ENCODE measurements at places on chromosomes 7 and 10.

- peak; percentile 35 for DNase-seq
These were observed 25.3 kb upstream of the C10orf95 start for GRCh38 chr10:102476466-102477141.

DNA sequence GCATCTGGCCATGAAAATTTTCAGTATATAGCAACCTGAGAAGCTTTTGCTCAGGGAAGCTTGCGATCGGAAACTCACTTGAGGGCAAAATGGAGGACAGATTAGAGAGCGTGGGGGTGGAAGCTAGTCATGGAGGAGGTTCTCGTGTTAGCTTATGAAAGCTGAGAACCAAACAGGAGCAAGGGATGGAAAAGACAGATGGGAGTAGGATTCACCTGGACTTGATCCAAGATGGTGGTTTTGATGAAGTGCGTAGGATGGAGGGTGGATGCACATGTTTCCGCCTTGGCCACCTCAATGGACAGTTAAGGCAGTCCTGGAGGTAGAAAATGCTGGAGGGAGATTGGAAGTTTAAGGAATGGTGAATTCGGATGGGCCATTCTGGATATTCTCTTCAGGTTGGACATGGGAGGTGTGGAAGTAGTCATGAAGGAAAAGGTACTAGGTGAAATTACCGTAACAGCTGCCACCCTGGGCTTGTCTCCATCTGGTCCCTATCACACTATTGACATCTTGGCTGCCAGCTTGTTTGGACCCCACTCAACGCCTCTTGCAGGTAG is 6.3 kb upstream of the C10orf95 start:
- DNase-seq, result no peak

GRCh38 chr10:117000580-117000979 is 4.4 kb downstream of the SHTN1 start:
- DNase-seq, result no peak

DNA sequence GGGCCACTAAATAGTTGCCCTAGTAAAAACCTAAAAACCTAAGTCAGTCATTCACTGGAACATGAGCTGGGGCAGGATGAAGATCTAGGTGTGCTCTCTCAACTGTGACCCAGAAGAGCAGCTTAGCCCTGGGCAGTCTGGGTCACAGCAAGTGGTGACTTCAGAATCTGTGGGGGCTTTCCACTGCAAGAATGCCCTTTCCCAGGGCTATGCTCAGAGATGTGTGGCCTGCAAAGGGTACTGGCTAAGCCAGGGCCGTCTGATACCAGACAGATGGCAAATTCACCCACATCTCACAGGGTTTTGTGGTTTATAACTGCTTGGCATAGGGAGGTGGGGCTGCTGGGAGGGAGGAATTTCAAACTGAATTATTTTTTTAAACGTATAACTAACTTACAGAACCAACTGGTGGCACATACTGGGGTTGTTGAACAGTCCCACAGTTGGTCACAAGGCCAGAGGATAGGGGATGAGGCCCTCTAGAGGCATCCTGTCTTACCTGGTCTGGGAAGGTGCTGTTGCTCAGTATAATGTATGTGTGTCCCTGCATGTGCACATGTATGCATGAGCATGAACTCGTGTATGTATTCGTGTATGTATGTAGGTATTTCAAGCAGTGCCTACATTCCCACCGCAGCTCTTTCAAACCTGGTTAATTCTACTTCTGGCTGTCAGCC is 63.2 kb downstream of the PRPF18 start:
- no peak for DNase-seq

DNA sequence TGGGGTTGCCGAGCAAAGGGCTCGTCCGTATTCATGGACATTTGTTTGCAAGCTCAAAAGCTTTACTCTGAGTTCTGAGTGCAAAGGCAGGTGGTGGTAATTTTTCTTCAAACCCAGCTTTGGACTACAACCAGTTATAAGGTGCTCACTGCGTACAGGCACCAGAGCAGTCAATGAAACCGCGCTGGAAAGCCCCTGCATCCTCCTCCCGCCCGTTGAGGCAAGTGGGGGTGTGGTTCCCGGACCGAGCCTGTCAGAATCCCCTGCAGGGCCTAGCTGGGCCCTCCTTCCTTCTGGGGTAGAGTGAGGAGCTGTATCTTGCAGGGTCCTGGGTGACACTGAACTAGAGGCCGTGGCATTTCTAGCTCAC is 22.3 kb downstream of the AMZ1 start:
- DNase-seq, result no peak

- no peak for DNase-seq
These were observed 52.9 kb downstream of the CAMK2B start for GRCh38 chr7:44272456-44272855.

DNA sequence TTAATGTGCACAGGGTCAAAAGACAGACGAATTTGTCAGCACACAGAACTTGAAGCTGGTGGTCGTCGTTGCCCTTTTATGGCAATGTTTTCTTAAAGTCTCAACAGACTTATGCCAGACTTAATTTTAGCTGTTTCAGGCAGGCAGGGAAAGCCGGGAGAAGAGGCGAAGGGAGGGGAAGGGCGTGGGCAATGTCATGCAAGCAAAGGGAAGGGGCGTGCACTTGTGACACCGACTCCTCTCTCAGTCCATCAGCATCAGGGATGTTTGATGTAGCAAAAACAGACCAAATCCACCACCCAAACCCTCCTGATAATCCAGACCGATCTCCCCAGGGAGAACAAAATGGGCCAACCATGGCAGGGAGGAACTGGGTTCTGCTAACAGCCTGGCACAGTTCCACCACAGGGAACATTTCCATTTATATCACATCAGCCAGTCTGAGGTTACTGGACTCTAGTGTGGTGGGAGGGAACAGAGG is 118.1 kb upstream of the RHEB start:
- DNase-seq, result no peak

GRCh38 chr10:102408728-102409603 is 9.6 kb downstream of the PSD start:
- DNase-seq, result no peak

DNA sequence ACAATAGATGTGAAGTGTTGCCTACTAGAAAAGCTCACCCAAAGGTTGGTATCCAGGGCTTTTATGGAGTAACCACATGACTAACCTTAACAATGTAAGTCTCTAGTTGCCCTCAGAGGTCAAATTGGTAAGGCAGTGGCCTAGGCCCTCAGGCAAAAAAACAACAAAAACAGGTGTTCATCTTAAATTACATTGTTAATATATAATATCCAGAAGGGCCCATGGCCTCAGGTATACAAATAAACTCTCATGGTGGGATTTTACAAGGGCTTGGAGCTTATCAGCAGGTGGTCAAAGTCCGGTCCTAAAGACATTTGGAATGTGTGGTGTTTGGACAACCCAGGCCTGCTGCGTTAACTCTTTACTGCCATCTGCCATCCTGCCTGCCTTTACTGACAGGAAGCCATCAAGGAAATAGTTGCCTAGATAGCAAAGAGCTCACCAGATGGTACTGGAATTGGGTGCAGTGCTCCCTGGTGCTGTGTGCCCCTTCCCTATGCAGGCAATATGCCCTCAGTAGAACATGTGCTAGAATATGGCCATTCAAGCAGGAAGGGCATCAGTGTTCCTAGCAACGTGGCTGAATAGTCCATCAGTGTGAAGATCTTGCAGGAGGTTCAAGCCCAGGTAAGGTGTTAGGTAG is 36.2 kb downstream of the TOMM7 start:
- DNase-seq, result no peak

DNA sequence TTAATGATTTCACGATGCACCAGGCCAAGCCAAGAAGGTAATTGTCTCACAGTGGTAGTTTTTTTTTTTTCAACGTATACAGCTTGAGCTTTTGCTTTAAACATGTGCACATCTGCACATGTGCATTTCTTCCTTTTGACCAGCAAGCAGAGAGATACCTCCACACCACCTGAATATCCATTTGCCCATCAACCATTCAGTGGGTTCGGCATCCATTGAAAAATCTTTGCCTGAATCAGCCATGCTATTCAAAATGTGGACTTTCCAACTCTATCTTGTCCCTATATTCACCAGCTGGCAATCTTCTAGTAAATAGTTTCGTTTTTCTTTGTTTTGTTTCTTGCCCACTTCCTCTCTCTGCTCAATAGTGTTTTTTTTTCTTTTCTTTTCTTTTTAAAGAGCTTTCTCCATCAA is 7.7 kb upstream of the TRA2A start:
- no peak for DNase-seq

DNA sequence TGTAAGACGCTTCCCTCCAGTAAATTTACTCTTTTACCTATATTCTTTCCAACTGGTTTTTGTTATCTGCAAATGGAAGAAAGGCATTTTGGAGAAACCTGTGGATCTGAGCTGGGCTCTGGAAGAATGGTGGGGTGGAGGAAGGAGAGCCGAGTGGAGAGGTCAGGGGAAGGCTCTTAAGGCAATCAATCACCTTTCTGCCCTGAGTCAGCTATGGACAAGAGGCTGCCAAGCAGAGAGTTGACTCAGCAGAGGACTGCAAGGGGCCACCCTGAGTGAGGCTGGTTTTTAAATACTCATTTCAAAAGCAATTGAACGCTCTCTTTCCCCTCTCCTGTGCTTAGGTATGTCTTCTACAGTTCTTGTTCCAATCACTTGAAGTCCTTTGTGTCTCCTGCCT is 81.8 kb downstream of the SPAG6 start:
- no peak for DNase-seq

GRCh38 chr10:101441541-101442455 is 87.8 kb downstream of the BTRC start:
- DNase-seq, result peak; percentile 45

GRCh38 chr10:85784792-85785191 is 581.8 kb downstream of the GRID1 start:
- DNase-seq, result no peak

DNA sequence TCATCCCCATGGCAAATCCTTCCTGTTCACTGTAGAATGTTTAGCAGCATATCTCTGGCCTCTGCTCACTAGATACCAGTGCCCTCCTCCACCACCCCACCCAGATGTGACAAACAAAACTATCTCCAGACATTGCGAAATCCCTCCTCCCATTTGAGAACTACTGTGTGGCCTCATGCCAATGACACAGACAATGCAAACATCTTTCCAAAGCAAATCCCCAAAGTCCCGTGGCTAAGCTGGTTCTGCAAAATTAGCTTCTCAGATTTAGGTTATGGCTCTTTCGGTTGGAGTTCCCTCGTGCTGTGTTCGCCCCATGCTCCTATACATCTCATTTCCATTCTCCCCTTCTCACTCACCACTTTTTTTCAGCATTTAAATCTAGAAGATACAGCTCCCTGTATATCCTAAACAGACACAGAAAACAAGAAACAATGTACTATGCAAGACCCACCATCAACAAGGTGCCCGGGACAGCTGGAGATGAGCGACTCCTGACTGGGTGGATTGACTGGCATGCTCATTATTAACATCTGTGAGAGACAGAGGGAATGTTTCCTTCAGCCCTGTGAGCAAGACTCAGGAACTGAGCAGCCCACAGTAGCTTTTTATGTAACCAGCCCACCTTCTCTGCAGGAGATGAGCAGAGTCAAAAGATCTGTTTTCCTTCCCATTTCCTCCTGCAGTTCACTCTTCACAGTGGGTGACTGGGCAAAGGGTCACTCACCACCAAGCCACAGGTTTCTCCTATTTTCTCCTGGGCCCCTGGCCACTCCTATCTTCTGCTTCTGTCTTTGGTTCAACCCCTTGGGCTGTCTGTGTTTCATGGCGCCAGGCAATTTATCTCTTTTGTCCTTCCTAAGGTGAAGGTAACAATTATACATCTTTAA is 225.7 kb upstream of the AOAH start:
- DNase-seq, result no peak

DNA sequence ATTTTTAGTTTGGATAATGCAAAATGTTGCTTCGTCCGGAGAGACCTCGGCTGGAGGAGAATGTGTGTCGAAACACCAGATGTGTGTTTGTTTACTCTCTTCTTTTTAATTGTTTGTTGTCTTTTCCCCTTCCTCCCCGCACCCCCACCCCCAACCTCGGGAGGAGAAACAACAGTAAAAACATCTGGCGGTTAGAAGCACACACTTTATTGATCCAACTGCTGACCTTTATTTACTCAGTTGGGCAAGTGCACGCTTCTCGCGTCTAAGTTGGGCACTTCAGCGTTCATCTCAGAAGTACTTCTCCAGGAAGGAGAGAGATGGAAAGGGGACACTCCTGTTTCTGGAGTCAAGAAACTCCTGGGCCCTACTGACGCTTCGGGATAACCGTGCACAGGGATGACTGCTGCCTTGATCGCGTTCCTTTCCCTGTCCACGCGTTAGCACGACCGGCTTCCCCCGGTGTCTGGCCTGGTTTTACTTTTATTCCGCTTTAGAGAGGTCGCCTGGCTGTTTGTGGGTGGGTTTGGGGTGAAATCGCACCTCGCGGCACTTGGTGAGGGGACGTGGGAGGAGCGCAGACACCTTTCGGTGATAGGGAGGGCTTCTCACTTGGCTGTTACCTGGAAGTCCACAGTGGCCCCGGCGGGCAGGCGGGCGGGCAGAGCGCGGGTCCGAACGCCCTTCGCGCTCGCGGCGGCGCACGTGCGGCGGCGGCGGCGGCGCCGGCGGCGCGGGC is 168.3 kb upstream of the PPP1R3A start:
- peak; percentile 69 for DNase-seq

GRCh38 chr10:110398419-110399105 is 93.8 kb upstream of the SMNDC1 start:
- DNase-seq, result no peak

- DNase-seq, result no peak
These were observed 117.2 kb upstream of the ADO start for GRCh38 chr10:62687230-62687748.

- DNase-seq, result no peak
These were observed 8.7 kb upstream of the OGA start for GRCh38 chr10:101826852-101827434.

GRCh38 chr7:151893405-151893923 is 16.5 kb upstream of the PRKAG2 start:
- DNase-seq, result no peak

DNA sequence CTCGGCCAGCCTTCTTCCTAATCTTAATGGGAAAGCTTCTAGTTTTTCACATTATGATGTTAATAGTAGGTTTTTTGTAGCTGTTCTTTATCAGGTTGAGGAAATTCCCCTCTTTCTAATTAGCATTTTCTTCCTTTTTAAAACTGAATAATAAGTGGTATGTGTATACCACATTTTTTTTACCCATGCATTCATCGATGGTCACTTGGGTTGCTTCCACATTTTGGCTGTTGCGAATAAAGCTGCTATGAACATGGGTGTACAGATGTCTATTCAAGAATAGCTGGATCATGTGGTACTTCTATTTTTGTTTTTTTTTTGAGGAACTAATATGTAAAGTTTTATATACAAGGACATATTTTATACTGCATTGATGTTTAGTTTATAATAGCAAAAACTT is 44.3 kb downstream of the NRF1 start:
- DNase-seq, result no peak

- no peak for DNase-seq
These were observed 82.8 kb upstream of the VIPR2 start for GRCh38 chr7:159227433-159227832.

DNA sequence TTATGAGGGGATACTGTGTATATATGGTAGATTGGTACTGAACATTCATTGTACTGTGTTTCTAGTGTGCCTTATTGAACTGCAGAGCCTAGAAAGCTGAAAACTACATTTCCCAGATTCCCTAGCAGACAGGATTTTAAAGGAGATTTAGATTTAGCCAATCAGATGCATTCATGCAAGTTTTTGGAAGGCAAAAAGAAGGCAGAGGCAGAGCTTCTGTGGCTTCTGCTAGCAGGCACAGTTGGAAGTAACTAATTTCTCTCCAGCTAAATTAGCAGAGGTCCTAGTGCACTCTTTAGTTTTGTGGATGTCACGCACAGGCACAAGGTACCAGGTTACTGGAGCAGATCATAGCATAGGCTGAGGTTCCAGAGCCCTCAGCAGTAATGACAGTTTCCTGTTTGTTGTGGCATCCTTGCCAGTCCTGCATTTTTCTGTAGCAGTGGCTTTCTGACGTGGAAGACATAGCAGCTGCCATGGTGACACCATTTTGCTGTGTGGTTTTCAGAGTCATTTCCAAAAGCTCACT is 83.7 kb upstream of the CCDC71L start:
- no peak for DNase-seq

- DNase-seq, result no peak
These were observed 93.5 kb upstream of the LRRC4 start for GRCh38 chr7:128124786-128125185.

Measured in NCI-H187 treated with DMSO at 0.1 percent for 48 hours (cell line).